CD4-positive, alpha-beta T cell (primary cell): ENCODE measurements at places on chromosomes 6 and 20. TPM values are rescaled to one million over a fixed set of nuclear protein-coding genes. Genes with fewer than 3 reads are reported as not detected.

- no peak for DNase-seq
Observed at GRCh38 chr6:169190144-169190584, 63.5 kb downstream of the THBS2 start.

- DNase-seq = no peak
Observed at GRCh38 chr6:13485923-13486562, 1.4 kb downstream of the GFOD1 start.

DNA sequence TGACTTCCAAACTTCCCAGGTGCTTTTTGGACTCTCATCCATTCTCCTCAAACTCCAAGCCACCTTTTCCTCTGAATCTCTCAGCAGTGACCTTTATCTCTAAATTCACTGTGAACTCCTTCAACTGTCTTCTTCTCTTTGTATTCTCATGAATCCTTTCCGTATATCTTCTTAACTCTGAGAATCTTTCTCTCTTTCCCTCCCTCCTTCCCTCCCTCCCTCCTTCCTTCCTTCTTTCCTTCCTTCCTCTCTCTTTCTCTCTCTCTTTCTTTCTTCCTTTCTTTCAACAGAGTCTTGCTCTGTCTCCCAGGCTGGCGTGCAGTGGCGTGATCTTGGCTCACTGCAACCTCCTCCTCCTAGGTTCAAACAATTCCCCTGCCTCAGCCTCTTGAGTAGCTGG is 4.3 kb upstream of the PRELID3B start:
- DNase-seq = no peak

GRCh38 chr6:27873021-27873940 is 38.9 kb downstream of the OR2B2 start:
- no peak for DNase-seq

DNA sequence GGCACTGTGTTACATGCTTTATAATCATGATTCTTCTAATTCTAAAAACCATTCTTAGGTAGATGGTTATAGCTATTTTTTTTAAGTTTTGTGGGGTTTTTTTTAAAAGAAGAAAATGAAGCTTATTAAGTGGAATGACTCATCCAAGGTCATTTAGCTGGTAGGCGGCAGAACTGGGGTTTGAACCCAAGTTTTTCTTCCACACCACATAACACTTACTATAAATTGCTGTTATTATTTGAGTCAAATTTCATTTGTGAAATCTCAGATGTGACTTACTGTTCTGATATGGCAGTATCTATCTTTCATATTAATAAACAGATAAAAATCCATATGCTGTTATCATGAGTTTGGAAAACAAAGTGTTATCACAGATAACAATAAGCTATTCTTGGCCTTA is 10.4 kb upstream of the COL10A1 start:
- DNase-seq = no peak

GRCh38 chr6:129667621-129668020 is 42.4 kb downstream of the ARHGAP18 start:
- DNase-seq = no peak

- DNase-seq = no peak
Observed at GRCh38 chr6:14638906-14639761, 521.6 kb downstream of the CD83 start.

GRCh38 chr20:32077190-32077589 is 25.1 kb downstream of the HCK start:
- DNase-seq = no peak

GRCh38 chr6:41713650-41714291 is 21.6 kb downstream of the TFEB start:
- DNase-seq = no peak

DNA sequence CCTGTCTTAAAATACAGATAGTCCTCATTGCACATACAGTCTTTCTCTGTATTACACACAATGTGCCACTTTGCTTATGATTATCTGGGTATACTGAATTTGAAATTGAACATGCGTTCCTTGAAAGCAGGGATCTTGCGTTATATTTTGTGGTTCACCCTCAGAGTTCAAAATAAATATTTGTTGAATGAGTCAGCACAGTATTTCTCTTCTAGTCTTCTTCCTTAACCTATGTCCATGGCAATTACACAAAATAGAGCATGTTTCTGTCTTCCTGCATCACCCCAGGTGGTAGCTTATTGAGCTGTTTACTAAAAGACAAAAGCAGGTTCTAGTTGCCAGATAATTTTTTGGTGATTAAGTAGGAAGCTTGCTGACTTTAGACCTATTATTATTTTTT is 272.9 kb upstream of the FERMT1 start:
- no peak for DNase-seq

GRCh38 chr6:73652637-73653570 is 888 bp downstream of the SLC17A5 start:
- peak; percentile 35 for DNase-seq

DNA sequence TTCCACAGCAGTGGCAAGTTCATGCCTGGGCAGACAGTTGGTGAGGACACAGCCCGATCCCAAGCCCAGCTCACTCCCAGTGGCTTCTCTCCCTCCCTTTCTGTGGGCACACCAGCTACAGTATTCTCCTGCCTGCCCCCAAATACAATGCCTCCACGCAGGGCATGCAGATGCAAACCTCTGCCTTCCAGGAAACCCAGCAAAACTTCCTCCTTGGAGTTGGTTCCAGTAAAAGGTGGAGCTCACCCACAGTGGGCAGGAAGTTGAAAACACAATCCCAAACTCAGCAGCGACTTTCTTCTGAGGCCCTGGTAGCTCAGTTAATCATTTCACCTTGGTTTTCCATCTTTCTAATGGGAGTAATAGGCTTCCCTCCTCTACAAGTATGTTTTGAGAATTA is 93.7 kb downstream of the LY86 start:
- DNase-seq = no peak

GRCh38 chr6:110882274-110882619 is 7.7 kb downstream of the AMD1 start:
- no peak for DNase-seq

DNA sequence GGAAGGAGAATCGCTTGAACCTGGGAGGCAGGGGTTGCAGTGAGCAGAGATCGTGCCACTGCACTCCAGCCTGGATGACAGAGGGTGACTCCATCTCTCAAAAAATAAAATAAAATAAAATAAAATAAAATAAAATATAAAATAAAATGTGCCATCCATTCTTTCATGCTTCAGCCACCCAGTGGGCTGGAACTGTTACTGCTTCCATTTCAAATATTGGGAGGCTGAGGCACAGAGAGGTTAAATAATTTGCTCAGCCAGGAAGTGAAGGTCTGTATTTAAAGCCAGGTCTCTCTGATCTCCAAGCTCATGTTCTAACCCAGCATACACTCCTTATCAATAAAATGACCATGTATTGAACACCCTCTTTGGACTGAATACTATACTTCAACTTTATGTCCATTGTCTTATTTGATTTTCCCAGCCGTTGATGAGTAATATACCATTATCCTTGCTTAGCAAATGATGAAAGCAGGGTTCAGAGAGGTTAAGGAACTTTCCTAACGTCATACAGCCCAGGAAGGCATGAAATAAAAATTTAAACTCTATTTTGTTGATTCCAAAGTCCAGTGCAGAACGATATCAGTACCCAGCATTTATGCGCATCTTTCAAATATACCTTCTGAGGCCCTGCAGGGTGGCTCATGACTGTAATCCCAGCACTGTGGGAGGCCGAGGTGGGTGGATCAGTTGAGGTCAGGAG is 25.8 kb upstream of the SLC9A8 start:
- no peak for DNase-seq

GRCh38 chr6:76072562-76072961 is at the start of gene IMPG1:
Gene IMPG1 (minus strand): TSS chr6:76072662. CDS start chr6:76072488, 174 bp downstream.
- no peak for DNase-seq

- no peak for DNase-seq
Observed at GRCh38 chr6:81265106-81265505, 487.4 kb downstream of the TENT5A start.

DNA sequence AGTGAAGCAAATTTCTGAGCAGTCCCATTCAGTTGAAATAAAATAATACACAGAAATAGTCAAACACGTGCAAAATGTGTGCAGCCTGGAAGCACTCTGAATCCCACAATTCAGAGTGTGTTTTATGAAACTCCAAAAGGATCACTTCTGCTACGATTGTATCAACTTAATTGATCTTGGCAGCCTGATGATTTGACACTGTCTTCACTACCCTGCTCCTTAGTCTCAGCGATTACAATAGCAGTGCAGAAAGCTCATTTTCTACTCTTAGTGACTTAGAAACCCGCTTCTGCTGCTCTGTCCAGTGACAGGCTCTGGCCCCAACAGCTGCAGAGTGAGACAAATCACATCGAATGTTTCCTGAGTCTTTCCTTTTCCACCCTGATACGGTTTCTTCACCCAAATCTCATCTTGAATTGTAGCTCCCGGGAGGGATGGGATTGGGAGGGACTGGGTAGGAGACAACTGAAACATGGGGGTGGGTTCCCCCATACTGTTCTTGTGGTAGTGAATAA is 16.2 kb upstream of the EMILIN3 start:
- no peak for DNase-seq

DNA sequence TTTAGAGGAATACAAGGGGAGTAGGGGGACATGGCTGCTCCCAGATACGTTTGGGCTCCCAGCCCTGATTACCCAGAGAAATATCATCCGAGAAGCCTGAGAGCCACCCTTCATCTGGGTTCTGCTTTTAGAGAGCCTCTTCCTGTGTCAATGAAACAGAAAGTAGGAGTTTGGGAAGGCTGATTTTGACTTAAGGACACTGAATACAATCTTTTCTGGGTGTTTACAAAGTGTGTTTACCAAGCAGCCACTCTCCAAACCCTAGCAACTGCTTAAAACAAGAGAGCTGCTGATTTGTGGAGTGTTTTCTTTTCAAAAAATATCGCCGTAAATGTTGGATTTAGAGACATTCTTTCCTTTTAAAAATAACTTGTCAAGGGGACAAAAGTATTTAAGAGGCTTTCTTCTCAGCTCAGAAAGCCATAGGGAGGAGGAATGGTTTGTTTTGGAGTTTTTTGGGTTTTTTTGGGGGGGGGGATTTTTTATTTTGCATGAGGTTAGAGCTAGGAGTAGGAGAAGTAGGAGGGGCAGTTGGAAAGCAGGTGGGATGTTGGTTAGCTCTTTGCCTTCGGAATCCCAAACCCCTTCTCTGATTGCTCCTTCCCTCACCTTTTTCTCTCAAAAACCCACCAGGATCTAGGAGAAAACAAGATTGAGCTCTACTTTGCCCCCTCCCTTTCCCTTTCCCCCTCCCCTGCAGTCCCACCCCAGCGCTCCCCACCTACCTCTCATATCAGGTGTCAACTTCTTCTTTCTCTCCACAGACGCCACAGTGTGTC is 12.4 kb downstream of the MAFB start:
- DNase-seq = no peak

GRCh38 chr6:55033016-55033546 is 141.2 kb upstream of the HCRTR2 start:
- DNase-seq = no peak

GRCh38 chr6:158854214-158855101 is 35.3 kb upstream of the EZR start:
- DNase-seq = peak; percentile 16

- no peak for DNase-seq
Observed at GRCh38 chr6:29005183-29005885, at the start of gene ZNF311. Gene ZNF311 (minus strand): TSS chr6:29005315. CDS start chr6:29003954, 1,361 bp downstream.

- DNase-seq = no peak
Observed at GRCh38 chr6:14440215-14440910, 322.8 kb downstream of the CD83 start.

DNA sequence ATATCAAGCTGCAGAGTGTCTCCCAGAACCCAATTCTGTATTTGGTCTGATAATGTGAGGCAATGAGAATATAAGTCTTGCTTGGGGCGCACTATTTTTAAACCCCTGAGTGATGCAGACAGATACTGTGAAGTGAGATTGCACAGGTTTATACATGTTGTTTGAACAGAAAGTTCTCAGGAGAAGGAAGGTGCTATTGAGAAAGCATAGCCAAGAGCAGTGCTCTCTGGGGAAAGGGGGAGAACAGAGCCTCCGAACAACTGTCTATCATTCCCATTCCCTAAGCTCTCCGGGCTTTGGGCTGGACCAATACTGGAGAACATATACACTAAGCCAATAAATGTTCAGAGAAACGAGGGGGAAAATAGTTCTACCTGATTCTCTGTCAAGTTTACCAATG is 75.8 kb downstream of the PERP start:
- no peak for DNase-seq

GRCh38 chr20:25369971-25370370 is 20.7 kb downstream of the ABHD12 start:
- no peak for DNase-seq

- DNase-seq = no peak
Observed at GRCh38 chr20:60352596-60352995, 394.4 kb downstream of the CDH26 start.

DNA sequence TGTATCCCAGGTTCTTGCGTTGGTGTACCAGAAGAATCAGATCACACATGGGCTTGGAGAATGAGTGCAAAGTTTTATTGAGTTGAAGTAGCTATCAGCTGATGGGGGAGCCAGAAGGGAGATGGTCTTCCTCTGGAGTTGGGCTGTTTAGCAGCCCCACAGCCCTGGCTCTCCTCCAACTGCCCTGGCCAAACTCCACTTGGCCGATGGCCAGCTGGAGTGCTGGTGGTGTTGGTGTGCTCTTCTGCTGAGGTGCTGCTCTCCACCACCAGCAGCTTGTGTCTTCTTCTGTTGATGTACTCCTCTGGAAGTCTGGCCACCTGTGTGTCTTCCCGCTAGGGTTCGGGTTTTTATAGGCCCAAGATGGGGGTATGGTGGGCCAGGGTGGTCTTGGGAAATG is 172.8 kb downstream of the TINAG start:
- DNase-seq = no peak

DNA sequence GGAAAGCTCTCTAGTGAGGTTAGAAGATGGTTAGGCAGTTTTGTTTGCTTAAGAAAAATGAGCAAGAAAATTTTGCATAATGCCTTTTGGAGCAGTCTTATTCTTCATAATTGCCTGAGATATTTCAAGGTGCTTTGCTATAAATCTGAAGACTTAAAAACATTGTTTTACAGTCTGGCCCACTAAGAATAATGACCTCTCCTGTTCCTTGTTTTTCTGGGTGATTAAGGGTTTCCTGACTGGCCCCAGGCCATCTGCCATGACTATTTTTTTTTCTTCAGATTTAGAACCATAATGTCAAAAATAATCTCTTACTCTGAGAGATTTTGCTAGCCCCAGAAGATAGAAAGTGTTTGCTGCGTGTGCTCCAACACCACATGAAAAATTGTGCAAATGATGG is 72.3 kb upstream of the CENPW start:
- no peak for DNase-seq

DNA sequence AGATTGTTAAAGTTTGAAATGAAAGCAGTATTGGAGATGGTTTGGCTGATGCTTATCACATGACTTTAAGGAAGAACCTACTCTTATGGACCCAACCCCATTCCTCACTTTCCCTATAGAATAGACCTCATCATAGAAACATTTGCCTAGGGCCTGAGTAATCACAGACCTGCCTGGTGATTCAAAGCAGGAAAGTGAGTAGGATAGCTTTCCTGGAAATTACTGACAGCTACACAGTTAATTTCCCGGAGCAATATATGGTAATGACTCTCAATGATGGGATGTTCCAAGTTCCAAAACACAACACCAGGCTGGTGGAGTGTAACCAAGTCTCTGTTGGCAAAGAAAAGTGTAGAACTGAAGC is 233.8 kb downstream of the SIM1 start:
- DNase-seq = no peak

The HTR1B gene
- not detected for total RNA-seq

The PM20D2 gene
- total RNA-seq = 5.3 TPM

The C6orf47 gene
- total RNA-seq = 9.6 TPM

The UFL1 gene
- 22.1 TPM for total RNA-seq

The SPATA2 gene
- total RNA-seq = 16.0 TPM

The SUMO4 gene
- 8.6 TPM for total RNA-seq

The HRH3 gene
- not detected for total RNA-seq
